ENCODE measurements at places on chromosomes 5 and 9.

DNA sequence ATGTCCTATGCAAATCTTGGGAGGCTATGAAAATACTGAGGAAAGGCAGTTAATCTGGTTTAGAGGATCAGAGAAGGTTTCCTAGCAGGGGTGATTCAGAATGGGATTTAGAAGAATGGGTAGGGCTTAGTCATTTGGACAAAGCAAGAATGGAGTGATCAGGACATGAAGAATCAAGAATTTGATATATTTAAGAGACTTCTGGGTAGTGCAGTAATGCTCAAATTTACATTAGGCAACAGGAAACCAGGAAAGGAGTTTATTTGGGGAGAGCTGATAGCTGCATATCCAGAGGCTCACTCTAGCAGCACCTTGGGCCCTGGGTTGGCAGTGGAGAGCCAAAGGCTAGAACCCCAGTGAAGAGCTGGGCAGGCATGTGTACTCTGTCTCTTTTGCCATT is 78.9 kb upstream of the PAPPA start:
- no peak overlapping the region for H3K4me3 ChIP-seq
- DNase-seq = no peak
- no peaks in the 10 kb centered on the region for H3K27me3 ChIP-seq
- no peaks in the 10 kb centered on the region for H3K36me3 ChIP-seq

GRCh38 chr5:175380701-175381100 is 63.3 kb downstream of the DRD1 start:
- H3K36me3 ChIP-seq = no peaks in the 10 kb centered on the region
- no peak overlapping the region for H3K27ac ChIP-seq
- no peak for DNase-seq
- no peak overlapping the region for H3K4me3 ChIP-seq

DNA sequence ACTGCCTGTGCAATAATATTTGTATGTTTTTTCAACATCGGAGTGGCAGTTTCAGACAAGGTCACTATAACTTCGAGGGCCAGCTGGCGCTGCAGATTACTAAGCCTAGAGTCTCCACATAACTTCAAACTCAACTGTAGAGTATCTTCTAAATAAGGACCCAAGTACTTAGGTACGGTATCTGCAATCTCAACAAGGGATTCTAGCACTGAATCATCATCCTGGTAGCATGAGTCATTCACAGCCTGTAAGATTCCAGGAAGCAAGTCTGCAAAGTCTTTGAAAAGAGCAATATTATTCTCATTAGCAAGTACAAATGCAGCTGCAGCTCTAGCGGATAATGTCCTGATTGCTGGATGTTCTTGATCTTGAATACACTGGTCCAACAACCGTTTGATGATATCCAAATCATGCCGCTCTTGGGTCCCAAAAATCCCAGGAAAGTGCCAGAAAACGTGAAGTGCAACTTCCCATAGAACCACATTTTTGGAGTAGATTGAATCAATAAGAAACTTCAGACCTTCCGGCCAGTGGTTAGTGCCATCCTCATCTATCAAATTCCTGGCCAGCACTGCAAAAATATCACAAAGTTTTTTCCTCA is 654 bp downstream of the RANBP6 start:
- peaks cover 30% of the 10 kb centered on the region for H3K4me1 ChIP-seq
- DNase-seq = no peak
- H3K27ac ChIP-seq = peak overlapping the region; percentile 97
- peak overlapping the region; percentile 85 for H3K4me3 ChIP-seq
- no peaks in the 10 kb centered on the region for H3K36me3 ChIP-seq
- no peaks in the 10 kb centered on the region for H3K27me3 ChIP-seq

DNA sequence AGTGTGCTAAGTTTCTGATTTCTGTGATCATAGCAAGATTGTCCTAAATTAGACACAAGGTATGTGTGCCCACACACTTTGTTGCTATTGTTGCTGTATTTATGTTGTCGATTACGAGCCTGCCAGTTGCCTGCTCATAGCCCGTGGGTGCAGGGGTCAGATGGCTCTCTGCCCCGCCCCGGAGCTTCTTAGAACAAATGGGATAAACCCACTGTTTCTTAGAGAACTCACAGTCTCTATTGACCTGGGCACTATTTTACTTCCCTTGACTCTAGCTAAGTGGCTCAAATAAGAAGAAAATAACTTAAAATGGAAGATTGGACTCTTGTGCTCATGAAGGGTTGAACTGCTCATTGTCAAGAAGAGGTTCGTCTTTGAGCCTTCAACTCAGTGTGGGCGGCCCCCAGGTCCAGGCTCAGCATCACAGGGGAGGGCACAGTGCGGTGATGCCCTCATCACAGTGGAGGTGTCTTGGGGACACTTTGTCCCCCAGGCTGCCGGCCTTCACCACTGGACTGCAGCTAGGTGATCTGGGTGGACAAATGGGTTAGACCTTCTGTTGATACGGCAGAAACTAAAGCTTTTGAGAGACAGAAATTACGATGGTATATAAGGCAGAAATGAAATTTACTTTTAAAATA is 155.5 kb downstream of the TENT4A start:
- H3K36me3 ChIP-seq = no peaks in the 10 kb centered on the region
- DNase-seq = no peak
- no peaks in the 10 kb centered on the region for H3K27me3 ChIP-seq
- no peak overlapping the region for H3K4me3 ChIP-seq
- no peaks in the 10 kb centered on the region for H3K4me1 ChIP-seq
- no peak overlapping the region for H3K27ac ChIP-seq

- H3K4me1 ChIP-seq = peaks cover 19% of the 10 kb centered on the region
- peak; percentile 23 for DNase-seq
Observed at GRCh38 chr5:81789033-81789432, 38.1 kb upstream of the SSBP2 start.

GRCh38 chr5:7320701-7321301 is 75.1 kb upstream of the ADCY2 start:
- no peaks in the 10 kb centered on the region for H3K4me1 ChIP-seq
- H3K36me3 ChIP-seq = no peaks in the 10 kb centered on the region
- H3K27me3 ChIP-seq = no peaks in the 10 kb centered on the region
- H3K27ac ChIP-seq = no peak overlapping the region
- H3K4me3 ChIP-seq = no peak overlapping the region

DNA sequence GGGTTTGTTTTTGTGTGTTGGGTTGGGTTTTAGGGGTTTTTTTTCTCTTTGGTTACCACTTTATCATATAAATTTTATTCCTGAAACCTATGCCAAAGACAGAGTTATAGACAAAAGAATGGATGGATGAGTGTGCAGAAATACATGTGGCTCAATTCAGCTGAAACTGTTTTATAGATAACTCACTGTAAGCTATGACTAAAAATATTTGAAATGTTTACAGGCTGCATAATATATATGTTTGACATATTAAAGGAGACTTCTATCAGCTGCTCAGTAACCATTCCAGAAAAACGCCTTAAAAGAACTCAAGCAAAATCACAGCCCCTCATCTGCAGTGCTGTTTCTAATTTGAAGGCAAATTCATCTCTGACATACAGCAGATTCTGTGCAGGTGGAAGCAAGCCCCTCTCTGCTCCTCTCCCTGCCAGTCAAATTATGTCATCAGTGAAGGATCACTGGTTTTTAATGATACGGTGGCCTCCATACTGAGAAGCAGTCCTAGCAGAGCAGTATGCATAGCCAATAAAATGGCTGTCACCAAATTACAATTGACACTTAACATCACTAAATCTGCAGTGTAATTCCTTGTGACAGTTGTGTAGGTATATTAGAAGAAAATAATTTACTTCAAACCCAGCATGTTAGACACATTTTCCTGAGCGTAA is 301.6 kb downstream of the NR2F1-AS1 start:
- H3K36me3 ChIP-seq = no peaks in the 10 kb centered on the region
- H3K27me3 ChIP-seq = no peaks in the 10 kb centered on the region
- H3K4me1 ChIP-seq = no peaks in the 10 kb centered on the region
- H3K27ac ChIP-seq = no peak overlapping the region

- no peaks in the 10 kb centered on the region for H3K27me3 ChIP-seq
- no peak overlapping the region for H3K27ac ChIP-seq
- no peaks in the 10 kb centered on the region for H3K36me3 ChIP-seq
- peak; percentile 77 for DNase-seq
- peaks cover 17% of the 10 kb centered on the region for H3K4me1 ChIP-seq
- no peak overlapping the region for H3K4me3 ChIP-seq
Observed at GRCh38 chr9:136488247-136489214, 5.7 kb upstream of the SEC16A start.

DNA sequence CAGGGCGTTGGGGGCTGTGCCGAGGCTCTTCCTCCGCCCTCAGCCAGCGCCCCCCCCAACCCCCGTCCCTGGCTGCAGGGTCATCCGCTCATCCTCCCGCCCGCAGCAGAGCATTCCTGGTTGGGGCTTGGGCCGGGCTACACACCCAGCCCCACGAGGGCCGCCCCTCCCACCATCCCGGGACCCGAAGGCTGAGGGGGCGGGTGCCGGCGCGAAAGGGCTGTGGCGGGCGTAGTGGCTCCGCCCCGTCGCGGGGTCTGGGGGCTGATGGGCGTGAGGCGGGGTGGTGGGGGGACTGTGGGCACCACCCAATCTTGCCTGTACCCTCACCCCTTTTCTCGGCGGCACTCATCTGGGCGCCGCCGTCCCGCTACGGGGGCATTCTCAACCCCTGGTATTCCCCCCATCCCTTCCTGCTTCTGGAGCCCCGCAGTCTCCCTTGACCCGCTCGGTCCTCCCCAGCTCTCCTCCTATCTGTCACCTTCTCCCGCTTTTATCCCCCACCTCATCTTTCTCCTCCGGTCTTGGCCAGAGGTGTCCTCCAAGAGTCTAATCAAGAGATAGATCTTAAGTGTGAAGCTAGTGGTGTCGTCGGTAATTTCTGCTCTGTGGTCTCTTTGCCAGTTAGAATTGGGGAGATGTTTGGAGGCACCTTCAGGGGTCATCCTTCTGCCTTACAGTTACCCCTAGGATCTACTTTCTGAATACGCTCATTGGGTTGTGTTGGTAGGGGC is 1.6 kb downstream of the FER start:
- H3K27me3 ChIP-seq = no peaks in the 10 kb centered on the region
- H3K36me3 ChIP-seq = no peaks in the 10 kb centered on the region
- H3K27ac ChIP-seq = peak overlapping the region; percentile 98
- H3K4me3 ChIP-seq = peak overlapping the region; percentile 94

DNA sequence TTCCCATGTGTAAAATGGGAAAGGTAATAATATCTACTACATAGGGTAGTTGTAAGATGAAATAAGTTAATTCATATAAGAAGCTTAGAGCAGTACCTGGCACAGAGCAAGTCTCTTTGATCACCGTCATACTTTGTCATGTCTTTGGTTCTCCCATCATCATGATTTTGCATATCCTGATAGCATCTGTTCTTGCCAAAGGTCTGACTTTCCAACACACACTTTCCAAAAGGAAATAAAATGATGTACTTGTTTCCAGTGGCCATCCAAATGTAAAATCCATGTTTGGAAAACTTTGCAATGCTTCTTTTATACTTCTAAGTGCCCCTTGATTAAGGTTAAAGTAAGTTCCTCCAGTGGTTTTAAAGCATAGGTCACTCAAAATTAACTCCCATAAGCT is 266.9 kb upstream of the PTGER4 start:
- no peak for DNase-seq
- no peak overlapping the region for H3K4me3 ChIP-seq
- no peaks in the 10 kb centered on the region for H3K36me3 ChIP-seq
- no peaks in the 10 kb centered on the region for H3K27me3 ChIP-seq
- no peak overlapping the region for H3K27ac ChIP-seq

- DNase-seq = no peak
- H3K36me3 ChIP-seq = no peaks in the 10 kb centered on the region
- H3K4me1 ChIP-seq = no peaks in the 10 kb centered on the region
- H3K4me3 ChIP-seq = no peak overlapping the region
Observed at GRCh38 chr9:124694414-124695279, 76.5 kb downstream of the NR6A1 start.

GRCh38 chr5:177988989-177989625 is 6.9 kb downstream of the PROP1 start:
- H3K27ac ChIP-seq = no peak overlapping the region
- no peaks in the 10 kb centered on the region for H3K36me3 ChIP-seq
- H3K4me1 ChIP-seq = no peaks in the 10 kb centered on the region
- peaks cover 28% of the 10 kb centered on the region for H3K27me3 ChIP-seq

DNA sequence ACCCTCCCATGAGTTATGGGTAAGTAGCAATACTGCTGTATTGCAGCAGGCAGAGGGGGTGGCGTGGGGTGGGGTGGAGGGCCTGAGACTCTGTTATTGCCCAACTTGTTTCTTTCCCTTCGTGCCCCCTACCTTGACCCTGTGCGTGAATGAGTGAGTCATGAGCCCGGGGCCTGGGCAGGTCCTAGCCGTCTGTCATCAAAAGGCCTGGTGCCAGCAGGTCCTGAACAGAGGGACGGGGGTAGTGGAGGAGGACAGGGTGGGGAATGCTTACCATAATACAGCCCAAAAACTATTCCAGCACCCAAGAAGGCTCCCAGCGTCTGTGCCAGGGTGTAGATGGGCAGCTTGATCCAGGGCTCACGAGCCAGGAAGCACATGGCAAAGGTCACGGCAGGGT is 4.3 kb downstream of the AQP3 start:
- H3K27ac ChIP-seq = no peak overlapping the region
- H3K4me1 ChIP-seq = peaks cover 12% of the 10 kb centered on the region
- no peaks in the 10 kb centered on the region for H3K27me3 ChIP-seq

DNA sequence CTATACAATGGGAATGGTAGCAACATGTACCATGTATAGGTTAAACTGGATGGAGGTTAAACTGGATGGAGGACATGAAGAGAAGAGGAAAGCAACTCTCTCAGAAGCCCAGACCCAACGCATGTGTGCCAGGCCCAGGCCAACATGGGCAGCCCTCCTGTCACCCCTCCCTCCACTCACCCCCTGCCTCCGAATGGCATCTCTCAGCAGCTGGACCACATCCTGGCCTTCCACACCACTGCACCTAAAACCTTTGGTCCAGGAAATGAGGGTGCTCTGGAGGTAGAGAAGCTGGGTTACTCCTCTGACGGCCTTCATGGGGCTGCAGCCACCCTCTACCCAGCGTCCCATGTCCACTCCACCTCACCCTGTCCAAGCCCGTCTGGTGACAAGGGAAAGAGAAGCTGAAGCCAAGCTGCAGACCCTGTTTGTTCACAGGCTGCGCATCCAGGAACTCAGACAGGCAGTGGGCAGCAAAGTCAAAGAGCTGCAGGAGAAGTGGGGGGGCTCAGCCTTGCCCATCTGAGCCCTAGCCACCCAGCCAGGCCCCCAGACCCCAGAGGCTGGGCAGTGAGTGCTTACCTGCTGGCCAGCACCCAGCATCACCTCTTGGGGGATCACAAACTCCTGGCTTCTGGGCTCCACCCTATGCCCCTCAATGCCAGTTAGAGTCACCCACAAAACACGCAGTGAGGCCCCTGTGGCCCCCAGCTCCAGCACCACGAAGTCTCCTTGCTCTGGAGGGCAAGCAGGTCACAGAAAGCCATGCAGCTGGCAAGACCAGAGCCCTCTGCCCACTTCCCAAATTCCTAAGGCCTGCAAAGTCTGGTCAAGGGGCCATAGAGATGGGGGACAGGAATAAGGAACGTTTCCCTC is 8.5 kb downstream of the HK3 start:
- H3K4me1 ChIP-seq = no peaks in the 10 kb centered on the region
- no peak overlapping the region for H3K4me3 ChIP-seq
- H3K36me3 ChIP-seq = no peaks in the 10 kb centered on the region
- no peak for DNase-seq
- no peak overlapping the region for H3K27ac ChIP-seq

DNA sequence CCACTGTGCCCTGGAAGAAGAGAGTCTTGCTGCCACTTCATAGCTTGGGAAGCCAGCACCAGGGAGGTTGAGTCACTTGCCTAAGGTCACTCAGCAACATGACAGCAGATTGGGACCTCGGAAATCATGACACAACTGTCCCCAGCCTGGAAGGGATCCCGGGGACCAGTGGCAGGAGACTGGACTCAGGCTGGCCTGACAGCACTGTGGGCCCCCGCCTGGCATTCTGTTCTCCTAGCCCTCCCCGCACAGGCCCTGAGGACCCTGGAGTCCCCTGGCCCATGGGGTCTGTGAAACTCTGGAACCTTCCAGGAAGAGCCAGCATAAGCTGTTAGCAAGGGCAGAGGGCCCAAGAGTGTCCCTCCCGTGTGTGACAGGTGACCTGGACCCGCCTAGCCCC is 64.9 kb downstream of the COL5A1 start:
- no peaks in the 10 kb centered on the region for H3K27me3 ChIP-seq
- peaks cover 12% of the 10 kb centered on the region for H3K4me1 ChIP-seq
- DNase-seq = no peak

All from adrenal gland (tissue), 19 donors.